ENCODE measurements at places on chromosomes 16 and 17.

DNA sequence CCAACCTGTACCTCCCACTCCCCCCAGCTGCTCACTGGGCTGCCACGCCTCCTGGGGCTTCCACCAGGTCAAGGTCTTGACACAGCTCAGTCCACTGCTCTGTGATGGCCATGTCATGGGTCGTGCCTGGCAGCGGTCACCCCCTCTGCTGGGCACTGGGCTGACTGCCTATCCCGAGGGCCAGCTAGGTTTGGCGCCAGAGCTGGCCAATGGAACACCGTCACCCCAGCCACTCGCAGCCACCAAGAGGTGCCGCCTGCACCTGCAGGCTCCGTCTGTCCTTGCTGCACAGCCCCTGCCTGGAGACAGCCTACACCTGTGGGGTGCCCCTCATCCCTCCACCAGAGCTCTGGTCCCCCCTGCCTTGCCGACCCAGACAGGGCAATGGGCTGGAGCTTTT is 4.5 kb upstream of the RAB40C start:
- DNase-seq: no peak

DNA sequence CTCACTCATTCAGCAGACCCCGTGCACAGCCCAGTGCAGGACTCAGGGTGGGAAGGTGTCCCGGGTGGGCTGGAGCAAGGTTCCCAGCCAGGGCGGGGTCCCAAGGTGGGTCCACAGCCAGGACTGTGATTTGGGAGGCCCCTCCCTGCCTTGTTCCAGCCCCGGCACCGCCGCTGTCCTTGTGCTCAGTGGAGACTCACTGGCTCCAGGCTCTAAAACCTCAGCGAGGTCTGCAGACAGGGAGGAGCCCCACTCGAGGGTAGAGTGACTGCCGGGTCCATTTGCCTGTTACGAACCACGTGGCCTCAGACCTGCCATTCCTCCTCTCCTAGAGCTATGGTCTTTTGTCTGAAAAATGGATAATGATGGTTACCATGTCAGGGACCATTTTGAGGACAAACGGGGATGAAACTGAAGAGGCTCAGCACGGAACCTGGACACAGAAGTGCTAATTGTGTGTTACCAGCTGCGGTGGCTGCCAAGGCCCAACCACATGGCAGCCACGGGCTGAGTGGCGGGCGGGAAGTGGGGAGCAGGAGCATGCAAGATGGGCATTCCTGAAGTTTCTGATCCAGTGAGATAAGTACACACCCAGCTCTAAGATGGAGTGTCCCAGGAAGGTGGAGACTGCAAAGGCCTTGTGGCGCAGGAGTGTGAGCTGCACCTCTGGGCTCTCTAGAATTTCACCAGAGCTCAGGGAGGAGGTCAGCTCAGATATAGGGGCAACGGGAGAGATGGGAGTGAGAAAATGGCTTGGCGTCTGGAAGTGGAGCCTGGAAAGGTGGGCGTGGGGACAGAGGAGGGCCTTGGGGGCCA is 317.6 kb downstream of the SEC14L1 start:
- DNase-seq: peak; percentile 77

- no peak for DNase-seq
Observed at GRCh38 chr16:84180519-84181140, 6.2 kb downstream of the TAF1C start.

- peak; percentile 84 for DNase-seq
Observed at GRCh38 chr17:19004421-19005136, at the start of gene FAM83G. Gene FAM83G, minus strand, starts transcription at chr17:19004764. Its CDS starts 723 bp downstream, at chr17:19004041.

GRCh38 chr17:773016-773415 is 9.1 kb downstream of the GLOD4 start:
- DNase-seq: no peak

GRCh38 chr16:58028541-58029070 is 3.1 kb downstream of the MMP15 start:
- DNase-seq: no peak

DNA sequence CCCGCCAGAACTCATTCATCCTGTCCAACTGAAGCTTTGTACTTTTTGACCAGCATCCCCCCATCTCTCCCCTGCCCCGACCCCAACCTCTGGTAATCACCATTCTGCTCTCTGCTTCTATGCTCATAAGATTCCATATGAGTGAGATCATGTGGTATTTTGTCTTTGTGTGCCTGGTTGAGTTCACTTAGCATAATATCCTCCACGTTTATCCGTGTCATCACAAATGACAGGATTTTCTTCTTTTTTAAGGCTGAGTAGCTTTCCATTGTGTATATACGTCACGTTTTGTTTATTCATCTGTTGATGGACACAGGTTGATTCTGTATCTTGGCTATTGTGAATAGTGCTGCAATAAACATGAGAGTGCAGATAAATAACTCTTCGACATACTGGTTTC is 278.9 kb downstream of the SNX29 start:
- DNase-seq: no peak

GRCh38 chr17:41989702-41990419 is 23.3 kb downstream of the CNP start:
- no peak for DNase-seq

DNA sequence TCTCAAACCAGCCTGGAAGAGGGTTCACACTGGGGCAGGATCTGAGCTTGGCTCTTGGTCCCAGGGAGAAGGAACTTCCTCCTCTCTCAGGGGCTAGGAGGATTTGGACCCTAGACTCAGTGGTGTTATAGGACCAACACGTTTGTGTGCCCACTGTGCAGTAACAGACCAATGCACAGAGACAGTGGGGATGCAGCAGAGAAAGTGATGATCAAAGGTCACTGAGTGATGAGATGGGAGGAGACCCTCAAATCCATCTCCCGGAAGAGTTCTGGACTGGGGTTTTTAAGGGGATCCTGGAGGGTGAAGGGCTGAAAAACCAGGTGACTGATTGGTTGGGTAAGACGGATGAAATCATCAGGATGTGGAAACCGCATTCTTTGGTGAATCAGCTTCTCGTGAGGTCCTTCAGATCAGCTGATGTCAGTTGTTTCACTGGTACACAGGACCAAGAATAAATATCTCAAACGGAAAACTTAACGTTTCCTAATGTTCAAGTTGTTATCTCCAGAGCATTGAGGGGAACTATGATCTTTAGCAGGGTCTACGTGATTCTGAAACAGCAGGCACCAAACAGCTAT is 3.3 kb upstream of the VAC14 start:
- no peak for DNase-seq

- DNase-seq: no peak
Observed at GRCh38 chr16:56833243-56833970, 31.6 kb upstream of the SLC12A3 start.

DNA sequence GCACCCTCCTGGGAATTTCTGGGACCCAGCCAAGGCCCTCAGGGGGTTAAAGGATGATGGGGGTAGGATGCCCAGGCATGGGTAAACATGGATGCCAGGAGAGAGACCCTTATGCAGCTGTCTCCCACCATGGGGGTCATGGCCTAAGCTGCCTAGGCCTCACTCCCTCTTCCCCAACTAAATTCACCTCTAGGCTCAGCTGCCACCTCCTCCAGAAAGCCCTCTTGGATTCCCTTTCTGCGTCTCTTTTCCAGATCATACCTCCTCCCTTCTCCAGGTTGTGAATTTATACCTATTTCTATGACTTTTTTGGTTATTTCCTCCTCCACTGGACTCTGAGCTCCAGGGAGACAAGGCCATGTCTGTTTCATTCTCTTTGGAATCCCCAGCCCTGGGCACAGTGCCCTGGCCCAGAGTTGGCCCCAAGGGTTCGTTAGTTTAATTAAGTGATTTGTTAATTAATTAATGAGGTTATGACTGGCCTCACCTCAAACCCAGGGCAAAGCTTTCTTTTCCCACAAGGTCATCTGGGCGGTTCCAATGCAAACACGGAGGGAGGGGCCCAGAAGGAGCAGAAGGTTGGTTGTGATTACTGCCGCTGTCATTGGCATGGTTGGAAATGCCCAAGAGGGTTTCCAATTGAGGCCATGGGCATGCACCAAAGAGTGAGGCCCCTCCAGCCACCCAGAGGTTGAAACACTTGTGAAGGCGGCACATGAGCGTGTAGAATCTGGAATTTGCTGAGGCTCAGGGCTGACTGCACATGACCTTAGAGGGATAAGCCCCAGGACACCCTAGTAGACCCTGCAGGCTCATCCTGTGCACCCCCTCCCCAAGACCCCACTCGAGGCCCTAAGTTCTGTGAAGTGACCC is 6.9 kb upstream of the KRT17 start:
- DNase-seq: no peak

DNA sequence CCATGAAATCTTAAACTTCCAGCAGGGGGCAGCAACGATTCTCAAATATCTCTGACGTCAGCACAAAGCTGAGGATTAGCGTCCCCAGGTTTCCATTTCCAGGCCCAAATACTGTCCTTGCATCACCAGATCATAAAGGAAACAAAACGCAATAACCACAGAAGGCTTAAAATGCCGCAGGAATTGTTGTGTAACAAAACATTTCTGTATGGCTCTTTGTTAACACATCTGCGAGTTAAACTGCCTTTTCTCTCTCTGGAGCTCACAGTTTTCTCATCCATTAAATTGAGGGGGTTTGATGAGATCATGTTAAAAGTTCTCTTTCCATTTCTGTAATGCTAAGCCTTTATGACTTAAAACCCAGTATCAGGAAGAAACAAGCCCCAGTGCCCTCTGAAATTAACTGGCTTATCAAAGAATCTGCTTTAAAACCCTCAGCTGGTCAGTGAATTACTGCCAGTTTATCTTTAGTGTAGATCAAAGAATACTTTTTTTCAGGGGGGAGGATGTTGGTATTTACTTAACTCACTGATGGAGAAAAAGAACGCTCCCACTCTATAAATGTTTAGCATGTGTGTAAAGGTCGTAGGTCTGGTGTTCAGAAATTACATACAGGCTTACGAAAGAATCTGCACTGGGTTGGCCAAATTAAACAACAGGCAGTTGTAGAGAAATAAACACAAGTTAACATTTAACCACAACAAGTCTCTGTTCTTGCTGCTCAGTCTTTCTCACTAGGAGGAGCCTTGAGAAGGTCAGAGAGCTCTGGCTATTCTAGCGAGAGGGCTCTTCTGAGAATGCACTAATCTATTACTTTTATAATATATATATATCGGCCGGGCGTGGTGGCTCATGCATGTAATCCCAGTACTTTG is 10.6 kb upstream of the TERF2 start:
- peak; percentile 86 for DNase-seq

- peak; percentile 86 for DNase-seq
Observed at GRCh38 chr16:4288148-4288921, 15.5 kb upstream of the TFAP4 start.

GRCh38 chr16:69273009-69273408 is 38.1 kb upstream of the VPS4A start:
- DNase-seq: no peak

GRCh38 chr17:49603720-49604119 is 28.0 kb downstream of the NXPH3 start:
- DNase-seq: no peak

GRCh38 chr16:4272114-4272956 is 488 bp downstream of the TFAP4 start:
- DNase-seq: peak; percentile 59

GRCh38 chr16:740764-741505 is at the start of gene CIAO3:
Gene CIAO3, minus strand, starts transcription at chr16:740997. Its CDS starts 12 bp downstream, at chr16:740985.
- peak; percentile 97 for DNase-seq

DNA sequence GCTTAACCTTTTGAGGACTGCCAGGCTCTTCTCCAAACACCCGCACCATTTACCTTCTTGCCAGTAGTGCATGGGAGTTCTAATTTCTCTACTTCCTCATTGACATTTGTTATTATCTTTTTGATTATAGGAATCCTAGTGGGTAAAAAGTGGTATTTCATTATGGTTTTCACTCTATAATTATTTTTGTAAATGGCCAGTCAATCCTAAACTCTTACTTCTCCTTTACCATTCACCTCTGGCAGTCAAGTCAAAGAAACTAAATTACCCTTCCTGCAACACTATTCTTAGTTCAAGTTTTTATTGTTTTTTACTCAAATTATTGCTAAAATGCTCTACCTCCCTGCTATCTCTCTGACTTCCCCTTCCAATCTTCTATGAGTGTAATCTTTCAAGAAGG is 29.8 kb upstream of the ANKFY1 start:
- peak; percentile 24 for DNase-seq

GRCh38 chr16:10770907-10771306 is 27.3 kb downstream of the NUBP1 start:
- DNase-seq: no peak

GRCh38 chr16:23384878-23385277 is 68.1 kb downstream of the COG7 start:
- peak; percentile 26 for DNase-seq

DNA sequence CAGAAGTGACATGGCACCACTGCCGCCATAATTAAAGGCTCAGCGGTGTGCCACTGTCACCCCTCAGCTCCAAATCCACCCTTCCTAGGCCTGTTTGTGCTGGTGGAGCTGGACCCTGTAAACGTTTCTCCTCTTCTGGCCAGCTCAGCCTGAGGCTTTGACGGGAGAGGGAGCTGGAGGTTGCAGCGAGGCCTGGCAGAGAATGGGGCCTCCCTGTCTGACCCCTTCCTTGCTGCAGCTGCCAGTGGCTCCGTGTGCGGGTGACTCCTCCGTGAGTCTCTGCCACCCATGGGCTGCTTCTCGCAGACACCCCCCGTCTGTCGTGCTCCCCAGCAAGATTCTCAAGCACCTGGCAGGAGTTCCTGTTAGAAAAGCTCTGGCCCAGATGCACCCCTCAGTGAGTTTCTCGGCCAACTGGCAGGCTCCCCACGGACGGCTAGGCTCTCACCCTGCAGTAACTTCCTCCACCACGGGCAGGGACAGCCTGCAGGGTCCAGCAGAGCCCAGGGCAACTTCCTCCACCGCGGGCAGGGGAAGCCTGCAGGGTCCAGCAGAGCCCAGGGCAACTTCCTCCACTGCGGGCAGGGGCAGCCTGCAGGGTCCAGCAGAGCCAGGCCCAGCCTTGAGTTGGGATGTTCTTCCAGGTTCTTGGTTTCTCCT is 4.7 kb upstream of the CHMP6 start:
- DNase-seq: no peak

DNA sequence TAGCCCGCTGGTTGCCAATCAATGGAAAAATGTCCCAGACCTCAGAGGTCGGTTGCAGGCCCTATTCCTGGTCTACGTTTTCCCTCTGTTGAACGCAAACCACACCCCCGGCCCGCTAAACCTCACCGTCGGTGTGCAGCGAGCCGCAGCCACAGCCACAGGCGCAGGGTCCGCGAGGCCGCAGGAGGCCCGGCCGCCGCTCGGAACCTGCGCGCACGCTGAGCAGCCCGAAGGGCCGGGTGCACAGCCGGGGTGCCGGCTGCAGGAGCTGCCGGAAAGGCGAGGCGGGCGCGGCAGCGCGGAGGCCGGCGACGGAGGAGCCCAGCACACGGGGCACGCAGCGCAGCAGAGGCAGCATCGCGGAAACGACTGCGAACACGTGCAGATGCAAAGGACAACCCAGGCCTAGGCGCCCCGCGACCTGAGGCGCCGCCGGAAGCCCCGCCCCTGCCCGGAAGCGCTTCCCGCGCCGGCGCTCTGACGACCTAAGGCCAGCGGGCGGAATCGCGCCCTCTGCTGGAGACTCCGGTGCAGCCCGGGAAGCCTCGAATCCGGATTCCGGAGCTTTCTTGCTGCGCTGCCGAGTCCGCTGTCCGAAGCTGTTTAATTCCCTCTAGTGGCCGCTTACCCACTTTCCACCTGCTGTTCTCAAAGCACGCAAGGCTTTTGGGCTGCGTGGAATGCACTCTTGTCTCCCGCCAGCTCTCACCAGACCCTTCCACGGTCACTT is at the start of gene C1QBP:
Gene C1QBP (minus strand): TSS at position 440 of the 730 bp plus-strand sequence. CDS start 82 bp downstream, at position 358.
- peak; percentile 97 for DNase-seq

DNA sequence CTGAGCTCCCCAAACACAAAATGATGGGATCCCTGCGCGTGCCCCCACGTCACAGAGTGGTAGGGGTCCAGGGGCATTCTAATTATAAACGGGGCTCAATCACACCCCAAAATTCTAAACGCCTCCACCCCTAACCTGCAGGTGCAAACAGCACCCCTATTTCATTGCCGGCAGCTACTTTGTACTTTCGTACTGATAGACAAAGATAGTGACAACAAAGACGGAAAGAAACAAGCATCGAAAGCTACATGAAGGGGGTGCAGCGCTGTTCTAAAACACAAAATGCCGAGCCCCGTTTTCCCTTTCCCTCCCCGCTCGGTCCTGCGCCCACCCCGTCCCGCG is 13.9 kb downstream of the MIS12 start:
- no peak for DNase-seq
